ENCODE measurements at places on chromosomes 13 and 19. TPM values are rescaled to one million over a fixed set of nuclear protein-coding genes. Genes with fewer than 3 reads are reported as not detected.

DNA sequence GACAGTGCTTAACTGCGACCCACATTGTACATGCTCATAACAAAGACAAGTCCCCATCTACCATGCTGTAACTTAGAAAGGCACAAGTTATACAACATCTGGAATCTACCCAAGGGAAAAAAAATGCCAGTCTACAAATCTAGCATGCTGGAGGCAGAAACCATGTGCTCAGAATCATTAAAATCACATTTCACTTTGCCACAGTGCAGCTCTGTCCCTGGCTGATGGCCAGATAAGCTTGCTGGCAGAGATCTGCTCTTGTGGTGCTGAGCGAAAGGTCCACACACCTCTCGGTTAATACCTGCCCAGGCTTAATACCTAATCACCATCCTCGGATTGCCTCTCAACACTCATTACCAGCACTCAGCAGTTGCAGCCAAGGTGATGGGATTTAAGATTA is 74.1 kb upstream of the UQCRFS1 start:
- no peaks in the 10 kb centered on the region for H3K36me3 ChIP-seq
- H3K4me1 ChIP-seq, result peaks cover 7% of the 10 kb centered on the region
- DNase-seq, result no peak
- no peak overlapping the region for H3K27ac ChIP-seq
- no peak overlapping the region for H3K4me3 ChIP-seq
- H3K27me3 ChIP-seq, result no peaks in the 10 kb centered on the region

DNA sequence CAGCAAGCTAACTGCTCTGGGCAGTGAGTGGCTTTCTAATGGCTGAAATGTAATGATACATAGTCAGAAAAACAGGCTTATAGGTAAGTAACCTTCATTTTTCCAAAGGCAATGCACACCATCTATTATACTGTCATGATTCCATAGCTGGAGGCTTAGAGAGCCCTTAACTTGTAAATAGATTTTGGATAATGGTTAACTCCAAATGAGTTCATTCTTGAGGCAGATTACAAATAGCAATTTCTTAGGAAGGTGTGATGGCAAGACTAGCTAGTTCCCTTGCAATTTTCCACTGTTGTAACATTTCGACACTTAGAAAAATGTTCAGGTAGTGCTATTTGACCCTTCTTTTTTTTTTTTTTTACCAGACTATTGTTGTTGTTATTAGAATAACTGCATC is 789.8 kb upstream of the PCDH9 start:
- no peak overlapping the region for H3K27ac ChIP-seq
- H3K36me3 ChIP-seq, result no peaks in the 10 kb centered on the region
- H3K4me3 ChIP-seq, result no peak overlapping the region
- no peaks in the 10 kb centered on the region for H3K27me3 ChIP-seq
- H3K4me1 ChIP-seq, result no peaks in the 10 kb centered on the region
- no peak for DNase-seq

- H3K27me3 ChIP-seq, result no peaks in the 10 kb centered on the region
- H3K36me3 ChIP-seq, result peaks cover 21% of the 10 kb centered on the region
- DNase-seq, result no peak
Observed at GRCh38 chr19:18418483-18419194, 559 bp upstream of the SSBP4 start.

Gene ZNF846
- polyA plus RNA-seq, result 16.5 TPM

GRCh38 chr13:20654156-20654555 is 49.3 kb upstream of the IL17D start:
- no peaks in the 10 kb centered on the region for H3K27me3 ChIP-seq
- no peak overlapping the region for H3K4me3 ChIP-seq
- H3K36me3 ChIP-seq, result no peaks in the 10 kb centered on the region
- no peak for DNase-seq

All from spinal cord (tissue), 10 donors.